Fibroblast of lung (primary cell): ENCODE measurements at places on chromosomes 7 and 10. TPM values are rescaled to one million over a fixed set of nuclear protein-coding genes. Genes with fewer than 3 reads are reported as not detected.

GRCh38 chr7:51046103-51046466 lies 263.4 kb upstream of the GRB10 start:
- H3K36me3 ChIP-seq = no peaks in the 10 kb centered on the region
- H3K4me3 ChIP-seq = no peak overlapping the region
- H3K27ac ChIP-seq = no peak overlapping the region
- DNase-seq = no peak
- peaks cover 6% of the 10 kb centered on the region for H3K27me3 ChIP-seq

DNA sequence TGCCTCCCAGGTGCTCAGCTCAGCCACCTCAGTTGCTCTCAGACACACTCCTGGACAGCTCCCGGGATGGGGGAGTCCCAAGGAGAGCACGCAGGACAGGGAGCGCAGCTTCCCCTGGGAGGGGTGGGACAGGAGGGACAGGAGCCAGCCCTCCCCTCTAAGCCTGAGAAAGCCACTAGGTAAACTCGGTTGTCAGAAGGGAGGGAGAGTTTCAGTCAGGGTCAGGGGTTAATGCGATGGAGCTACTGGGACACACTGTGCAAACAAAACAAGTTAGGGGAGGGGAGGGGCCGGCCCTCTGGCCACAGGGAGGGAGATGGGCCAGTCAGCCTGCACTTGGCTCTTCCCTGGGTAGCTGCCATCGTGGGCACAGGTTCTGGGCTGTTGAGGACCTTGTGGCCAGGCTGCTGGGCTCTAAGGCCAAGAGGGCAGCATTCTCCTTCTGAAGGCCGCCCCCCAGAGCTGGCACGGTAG lies 31.1 kb downstream of the KAZALD1 start:
- peaks cover 2% of the 10 kb centered on the region for H3K4me1 ChIP-seq
- H3K4me3 ChIP-seq = no peak overlapping the region
- DNase-seq = no peak
- H3K27me3 ChIP-seq = peaks cover 16% of the 10 kb centered on the region
- H3K36me3 ChIP-seq = no peaks in the 10 kb centered on the region

- H3K4me1 ChIP-seq = no peaks in the 10 kb centered on the region
- no peak overlapping the region for H3K4me3 ChIP-seq
- H3K27me3 ChIP-seq = no peaks in the 10 kb centered on the region
- no peaks in the 10 kb centered on the region for H3K36me3 ChIP-seq
- H3K27ac ChIP-seq = no peak overlapping the region
- no peak for DNase-seq
Observed at GRCh38 chr7:158001003-158001402, 586.6 kb downstream of the PTPRN2 start.

DNA sequence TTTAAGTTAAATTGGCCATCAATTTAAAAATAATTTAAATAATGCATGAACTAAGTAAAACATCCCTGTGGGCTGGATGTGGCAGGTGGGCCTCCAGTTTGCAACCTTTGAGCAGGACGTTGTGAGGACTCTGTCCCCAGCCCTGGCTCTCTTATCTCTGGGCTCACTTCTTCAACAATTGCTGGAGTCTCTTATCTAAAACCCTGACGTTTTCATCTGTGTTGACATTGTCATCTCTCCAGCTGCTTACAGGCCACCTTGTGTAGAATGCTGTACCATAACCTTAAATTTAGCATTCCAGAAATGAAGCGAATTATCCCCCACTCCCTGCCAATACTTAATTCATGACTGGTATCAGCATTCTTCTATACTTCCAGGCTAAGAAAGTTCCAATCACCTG lies 3.2 kb upstream of the KIF5B start:
- H3K27me3 ChIP-seq = no peaks in the 10 kb centered on the region
- no peak overlapping the region for H3K4me3 ChIP-seq
- no peak overlapping the region for H3K27ac ChIP-seq
- H3K4me1 ChIP-seq = peaks cover 2% of the 10 kb centered on the region
- no peaks in the 10 kb centered on the region for H3K36me3 ChIP-seq

- H3K4me1 ChIP-seq = no peaks in the 10 kb centered on the region
- H3K27ac ChIP-seq = no peak overlapping the region
- no peak overlapping the region for H3K4me3 ChIP-seq
- H3K27me3 ChIP-seq = peaks cover 11% of the 10 kb centered on the region
- DNase-seq = no peak
Observed at GRCh38 chr10:49298671-49298982, 343 bp upstream of the C10orf71 start.

DNA sequence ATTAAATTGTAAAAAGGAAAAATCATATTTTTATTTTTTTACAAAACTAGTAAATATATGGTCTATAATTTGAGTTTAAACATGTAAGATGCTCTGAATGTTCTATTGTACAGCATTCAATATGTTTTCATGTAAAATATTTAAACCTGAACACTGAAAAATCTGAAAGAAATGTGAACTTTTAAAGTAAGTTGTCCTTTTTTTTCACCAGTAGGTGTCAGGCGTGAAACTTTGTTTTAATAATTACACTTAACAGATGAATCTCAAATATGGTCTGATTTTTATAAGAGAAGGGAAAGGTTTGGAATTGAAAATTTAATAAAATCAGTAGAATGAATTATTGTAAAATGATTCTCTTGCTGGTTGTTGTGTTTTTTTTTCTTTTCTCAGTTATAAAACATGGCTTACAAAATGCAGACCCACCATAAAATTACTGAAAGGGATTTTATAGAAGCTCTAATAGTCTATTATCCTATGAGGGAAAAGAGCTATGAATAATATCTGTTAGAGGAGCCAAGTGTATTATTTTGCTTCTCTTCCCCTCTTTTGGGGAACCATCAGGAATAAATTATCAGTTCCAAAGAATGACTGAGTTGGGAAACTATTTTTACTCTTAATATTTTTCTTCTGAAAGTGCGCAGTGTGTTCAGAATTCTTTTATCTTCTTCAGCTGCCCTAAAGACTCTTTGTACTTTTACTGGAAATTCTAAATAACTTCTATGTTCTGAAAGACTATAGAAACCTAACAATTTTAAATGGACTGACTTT lies 217.7 kb upstream of the FZD1 start:
- H3K36me3 ChIP-seq = no peaks in the 10 kb centered on the region
- peak; percentile 44 for DNase-seq
- no peak overlapping the region for H3K27ac ChIP-seq
- H3K4me3 ChIP-seq = no peak overlapping the region
- H3K4me1 ChIP-seq = no peaks in the 10 kb centered on the region

DNA sequence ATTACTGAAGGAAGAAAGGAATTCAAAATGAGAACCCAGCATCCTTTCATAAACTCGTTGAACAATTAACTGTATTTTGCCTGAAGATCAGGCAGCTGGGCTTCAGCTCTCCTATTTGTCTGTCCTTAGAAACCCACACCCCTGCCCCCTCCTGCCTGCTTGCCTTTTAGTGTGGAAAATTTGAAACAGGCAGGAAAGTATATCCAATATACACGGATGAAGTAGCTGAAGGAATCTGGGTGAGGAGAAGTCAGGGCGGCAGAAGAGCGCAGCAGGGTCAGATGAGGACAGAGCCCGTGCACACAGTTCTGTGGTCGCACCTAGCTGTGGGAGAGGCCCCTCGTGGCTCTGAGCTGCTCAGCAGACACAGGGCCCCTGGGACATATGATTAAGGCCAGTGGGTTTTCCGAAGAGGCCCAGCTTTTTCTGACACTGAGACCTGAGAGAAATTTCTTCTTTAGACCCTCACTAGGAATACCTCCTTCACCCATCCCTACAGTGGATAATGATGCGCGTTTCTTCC lies 87.9 kb downstream of the ACTR3B start:
- H3K4me3 ChIP-seq = no peak overlapping the region
- H3K4me1 ChIP-seq = no peaks in the 10 kb centered on the region
- no peaks in the 10 kb centered on the region for H3K27me3 ChIP-seq
- H3K36me3 ChIP-seq = no peaks in the 10 kb centered on the region

GRCh38 chr7:156651474-156651873 lies 10.9 kb downstream of the RNF32 start:
- H3K4me1 ChIP-seq = no peaks in the 10 kb centered on the region
- DNase-seq = no peak
- no peak overlapping the region for H3K4me3 ChIP-seq
- H3K27ac ChIP-seq = no peak overlapping the region
- no peaks in the 10 kb centered on the region for H3K36me3 ChIP-seq

DNA sequence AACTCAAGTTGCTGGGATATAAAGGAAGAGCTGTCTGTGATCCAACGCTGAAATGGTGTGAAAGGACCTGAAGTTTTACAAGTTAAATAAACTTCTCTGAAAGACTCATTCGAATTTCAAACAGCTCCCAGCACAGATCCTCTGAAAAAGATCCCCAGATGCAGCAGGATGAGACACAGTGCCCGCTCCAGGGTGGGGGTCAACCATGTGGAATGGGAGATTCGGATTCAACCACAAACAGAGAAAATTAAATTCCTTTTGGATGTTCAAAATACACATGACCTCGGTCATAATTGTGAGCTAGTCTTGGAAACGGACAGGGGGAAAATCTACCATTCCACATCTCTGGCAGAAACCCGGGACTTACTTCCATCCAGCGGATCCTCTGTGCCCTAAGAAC lies 119.6 kb downstream of the PRKAG2 start:
- no peak overlapping the region for H3K4me3 ChIP-seq
- DNase-seq = peak; percentile 65
- H3K27me3 ChIP-seq = no peaks in the 10 kb centered on the region
- H3K4me1 ChIP-seq = peaks cover 33% of the 10 kb centered on the region

- no peak for DNase-seq
- no peaks in the 10 kb centered on the region for H3K4me1 ChIP-seq
- H3K36me3 ChIP-seq = no peaks in the 10 kb centered on the region
- H3K4me3 ChIP-seq = no peak overlapping the region
- peaks cover 16% of the 10 kb centered on the region for H3K27me3 ChIP-seq
Observed at GRCh38 chr7:44289341-44290251, 35.8 kb downstream of the CAMK2B start.

GRCh38 chr7:155738652-155739537 lies 73.4 kb downstream of the SHH start:
- peaks cover 10% of the 10 kb centered on the region for H3K36me3 ChIP-seq
- no peaks in the 10 kb centered on the region for H3K27me3 ChIP-seq
- H3K27ac ChIP-seq = no peak overlapping the region
- DNase-seq = peak; percentile 69

- H3K4me1 ChIP-seq = peaks cover under 1% of the 10 kb centered on the region
- no peak for DNase-seq
- no peak overlapping the region for H3K4me3 ChIP-seq
- H3K27me3 ChIP-seq = no peaks in the 10 kb centered on the region
- H3K27ac ChIP-seq = no peak overlapping the region
Observed at GRCh38 chr10:60134548-60134947, 228.2 kb upstream of the CCDC6 start.

DNA sequence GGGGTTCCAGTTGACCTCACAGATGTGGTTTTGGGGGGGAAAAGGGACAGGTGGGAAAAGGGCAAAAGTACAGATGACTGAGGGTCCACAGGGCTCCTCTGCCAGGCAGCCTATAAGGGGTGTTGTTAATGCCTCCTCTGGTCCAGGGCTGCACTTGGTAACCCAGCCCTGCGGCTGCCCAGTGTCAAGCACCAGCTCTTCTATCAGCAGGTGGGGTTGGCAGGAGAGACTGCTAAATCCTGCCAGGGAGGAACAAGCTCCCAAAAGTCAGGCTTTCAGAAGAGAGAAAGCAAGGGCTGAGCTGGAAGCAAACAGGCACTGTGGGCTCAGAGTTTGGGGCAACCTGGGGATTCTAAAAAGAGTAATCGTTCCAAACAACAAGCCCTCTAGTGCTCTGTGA lies 39.1 kb downstream of the LRRC20 start:
- no peaks in the 10 kb centered on the region for H3K4me1 ChIP-seq
- H3K27ac ChIP-seq = no peak overlapping the region
- peaks cover 3% of the 10 kb centered on the region for H3K27me3 ChIP-seq
- H3K4me3 ChIP-seq = no peak overlapping the region
- H3K36me3 ChIP-seq = no peaks in the 10 kb centered on the region
- DNase-seq = no peak

DNA sequence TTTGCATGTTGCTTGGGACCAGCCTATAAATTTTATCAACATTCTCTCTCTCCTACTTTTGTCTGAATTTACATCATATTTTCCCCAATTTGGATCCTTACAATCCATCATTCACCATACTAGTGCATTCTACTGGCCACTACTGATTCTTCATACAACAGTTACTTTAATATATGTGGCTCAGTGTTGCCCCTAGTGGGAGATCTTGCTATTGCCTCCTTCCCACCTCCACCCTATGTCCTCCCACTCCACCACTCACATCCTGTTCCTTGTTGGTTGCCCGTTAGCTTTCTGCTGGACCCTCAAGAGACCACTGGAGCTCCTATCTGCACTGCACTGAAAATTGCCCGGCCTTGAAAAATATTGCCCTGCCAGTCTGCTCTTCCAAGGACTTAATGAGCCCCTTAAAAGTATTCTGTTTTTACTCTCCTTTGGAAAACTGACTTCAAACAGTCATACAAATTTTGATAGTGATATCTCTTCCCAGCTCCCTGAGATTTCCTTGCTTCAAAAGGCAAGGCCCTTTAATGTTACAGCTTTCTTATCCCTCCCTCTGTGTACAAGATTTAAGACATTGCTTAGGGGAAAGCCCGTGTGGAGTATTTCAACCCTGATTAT lies 243.2 kb upstream of the TMEM229A start:
- H3K4me1 ChIP-seq = no peaks in the 10 kb centered on the region
- DNase-seq = peak; percentile 17
- no peak overlapping the region for H3K27ac ChIP-seq
- no peaks in the 10 kb centered on the region for H3K27me3 ChIP-seq
- no peaks in the 10 kb centered on the region for H3K36me3 ChIP-seq

GRCh38 chr7:17159500-17160037 lies 138.9 kb upstream of the AHR start:
- H3K36me3 ChIP-seq = no peaks in the 10 kb centered on the region
- H3K4me3 ChIP-seq = no peak overlapping the region
- H3K27ac ChIP-seq = no peak overlapping the region
- no peaks in the 10 kb centered on the region for H3K27me3 ChIP-seq
- H3K4me1 ChIP-seq = no peaks in the 10 kb centered on the region
- no peak for DNase-seq

DNA sequence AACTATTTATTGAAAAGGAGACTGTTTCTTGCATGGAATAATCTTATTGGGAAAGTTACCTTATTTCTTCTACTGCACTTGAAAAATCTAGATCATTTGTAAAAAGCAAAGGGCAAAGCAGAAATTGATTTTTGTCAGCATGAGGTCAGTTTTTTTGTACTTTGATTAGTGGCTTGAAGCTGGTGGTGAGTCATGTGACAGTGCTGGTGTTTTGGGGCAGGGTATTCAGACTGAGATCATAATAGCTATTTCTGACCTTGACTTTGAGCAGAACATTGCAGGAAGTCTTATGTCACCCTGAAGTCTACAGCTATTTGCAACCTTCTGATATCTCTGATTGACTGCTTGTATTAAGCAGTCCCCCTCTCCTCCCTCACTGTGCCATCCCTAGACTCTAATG lies 66.3 kb upstream of the SORCS3 start:
- no peak overlapping the region for H3K4me3 ChIP-seq
- DNase-seq = no peak
- no peaks in the 10 kb centered on the region for H3K36me3 ChIP-seq
- H3K4me1 ChIP-seq = no peaks in the 10 kb centered on the region
- H3K27me3 ChIP-seq = no peaks in the 10 kb centered on the region
- H3K27ac ChIP-seq = no peak overlapping the region

- no peak overlapping the region for H3K4me3 ChIP-seq
- DNase-seq = no peak
- H3K27me3 ChIP-seq = no peaks in the 10 kb centered on the region
- H3K36me3 ChIP-seq = no peaks in the 10 kb centered on the region
Observed at GRCh38 chr7:157679607-157680006, 342.8 kb downstream of the DNAJB6 start.

The PDZD7 gene
- polyA plus RNA-seq = 0.42 and 0.50 TPM in 2 replicates

The CPA2 gene
- 0.06 TPM in 1 of 2 replicates, not detected in the other for polyA plus RNA-seq

The LMTK2 gene
- polyA plus RNA-seq = 5.2 and 5.7 TPM in 2 replicates

The NT5C2 gene
- 64.0 and 74.3 TPM in 2 replicates for polyA plus RNA-seq

The GDF10 gene
- polyA plus RNA-seq = 6.2 and 16.2 TPM in 2 replicates

The EVX1 gene
- polyA plus RNA-seq = not detected in 2 replicates

The GNAT3 gene
- polyA plus RNA-seq = not detected in 2 replicates

The OPTN gene
- 82.9 and 139 TPM in 2 replicates for polyA plus RNA-seq

The PPP1R17 gene
- polyA plus RNA-seq = not detected in 2 replicates
